Upper lobe of right lung (tissue), 1 donor: ENCODE measurements at places on chromosomes 3 and 15. TPM values are rescaled to one million over a fixed set of nuclear protein-coding genes. Genes with fewer than 3 reads are reported as not detected.
A peak's percentile ranks its signal among the peaks of the same experiment; 100 is the strongest.

Gene ERICH6
- not detected for total RNA-seq

- no peaks in the 10 kb centered on the region for H3K36me3 ChIP-seq
- no peak overlapping the region for H3K4me3 ChIP-seq
- H3K4me1 ChIP-seq, result no peaks in the 10 kb centered on the region
- H3K27ac ChIP-seq, result no peak overlapping the region
These were observed 20.5 kb downstream of the TRH start for GRCh38 chr3:129994883-129995559.

Gene ZNF385D
- total RNA-seq, result 9.4 TPM

GRCh38 chr3:82145742-82146141 lies 384.3 kb upstream of the GBE1 start:
- H3K27me3 ChIP-seq, result no peaks in the 10 kb centered on the region
- no peaks in the 10 kb centered on the region for H3K4me1 ChIP-seq
- H3K27ac ChIP-seq, result no peak overlapping the region

Gene COL6A6
- 34.8 TPM for total RNA-seq

DNA sequence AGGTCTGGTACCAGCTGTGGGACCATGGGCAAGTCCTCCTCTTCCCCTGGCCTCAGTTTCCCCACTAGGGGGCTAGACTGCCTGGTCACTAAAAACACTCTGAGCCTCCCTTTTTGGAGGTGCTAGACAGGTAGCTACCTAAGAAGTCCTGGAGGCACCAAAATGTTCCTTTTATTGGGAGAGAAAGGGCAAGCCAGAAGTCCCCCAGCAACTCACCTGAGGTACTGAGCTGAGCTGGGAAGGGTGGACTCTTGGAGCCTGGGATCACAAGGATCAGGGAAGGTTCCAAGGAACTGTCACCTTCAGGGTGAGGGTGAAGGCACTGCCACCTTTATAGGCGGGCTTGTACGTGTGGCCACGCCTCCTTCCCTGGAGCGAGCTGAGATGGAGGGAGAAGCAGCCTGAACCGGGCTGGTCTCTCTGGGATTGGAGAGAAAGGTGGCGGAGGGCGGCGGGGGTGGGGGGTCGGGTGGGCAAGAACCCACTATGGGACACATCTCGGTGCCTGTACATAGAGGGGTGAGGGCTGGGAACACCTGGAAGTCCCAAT lies at the start of gene CYP1A1:
CYP1A1 (minus strand) TSS at position 304 of the 550 bp plus-strand sequence. CDS start 2,431 bp downstream, outside the sequence.
- no peaks in the 10 kb centered on the region for H3K36me3 ChIP-seq
- no peaks in the 10 kb centered on the region for H3K27me3 ChIP-seq
- H3K4me1 ChIP-seq, result peaks cover 6% of the 10 kb centered on the region
- H3K4me3 ChIP-seq, result peak within 1 kb of the TSS; percentile 64
- DNase-seq, result peak; percentile 77

Gene SRGAP3
- total RNA-seq, result 3.2 TPM

GRCh38 chr15:52284164-52284563 lies 11.4 kb downstream of the MYO5C start:
- no peak overlapping the region for H3K4me3 ChIP-seq
- H3K27ac ChIP-seq, result no peak overlapping the region
- no peak for DNase-seq
- no peaks in the 10 kb centered on the region for H3K36me3 ChIP-seq

Gene IQCH
- 0.93 TPM for total RNA-seq
